RPMI8226 (cell line): ENCODE measurements at places on chromosomes 7 and 10.

- DNase-seq = peak; percentile 56
These were observed 3.6 kb downstream of the VOPP1 start for GRCh38 chr7:55568613-55569268.

DNA sequence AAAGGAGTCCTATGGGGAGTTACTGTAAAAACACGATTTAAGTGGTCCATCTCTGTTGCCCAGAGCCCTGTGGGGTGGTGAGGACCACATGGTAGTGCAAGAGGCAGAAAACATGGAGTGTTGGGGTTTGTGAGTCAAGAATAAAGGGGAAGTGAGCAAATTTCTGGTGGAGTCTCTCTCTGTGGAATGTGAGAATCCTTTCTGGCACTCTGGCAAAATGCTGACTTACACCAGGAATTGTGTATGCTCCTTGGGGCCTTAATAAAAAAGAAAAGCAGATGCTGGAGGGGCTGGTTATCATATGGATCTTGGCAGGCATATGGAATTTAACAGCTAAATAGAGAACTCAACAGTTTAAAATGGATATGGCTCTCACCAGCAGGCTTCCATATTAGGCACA, 486.0 kb downstream of the TNS3 start:
- no peak for DNase-seq

- peak; percentile 42 for DNase-seq
These were observed 115.8 kb downstream of the TMEM130 start for GRCh38 chr7:98753989-98754479.

DNA sequence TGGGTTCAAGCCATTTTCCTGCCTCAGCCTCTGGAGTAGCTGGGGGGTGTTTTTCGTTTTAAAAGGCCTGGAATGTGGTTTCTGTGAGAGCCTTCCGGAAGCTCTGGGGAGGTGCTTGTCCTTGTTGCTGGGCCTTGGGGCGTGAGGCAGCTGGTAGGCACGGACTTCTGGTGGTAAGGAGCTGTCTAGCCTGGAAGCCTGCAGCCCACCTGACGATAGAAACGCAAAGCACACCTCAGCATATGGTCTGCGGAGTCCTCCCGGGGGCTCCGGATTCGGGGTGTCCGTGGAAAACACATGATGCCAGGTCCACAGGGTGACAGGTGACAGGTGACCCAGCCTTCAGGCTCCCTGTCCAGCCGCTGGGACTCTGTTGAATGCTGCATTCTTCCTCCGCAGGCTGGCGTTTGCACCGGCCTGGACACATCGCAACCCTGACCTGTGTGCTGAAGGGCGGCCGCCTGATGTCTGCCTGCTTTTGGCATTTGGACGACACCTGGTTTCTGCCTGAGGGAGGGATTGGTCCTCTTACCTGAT, 37.3 kb downstream of the INPP5A start:
- DNase-seq = no peak
